ENCODE measurements at places on chromosomes 1 and 21.
A peak's percentile ranks its signal among the peaks of the same experiment; 100 is the strongest.

DNA sequence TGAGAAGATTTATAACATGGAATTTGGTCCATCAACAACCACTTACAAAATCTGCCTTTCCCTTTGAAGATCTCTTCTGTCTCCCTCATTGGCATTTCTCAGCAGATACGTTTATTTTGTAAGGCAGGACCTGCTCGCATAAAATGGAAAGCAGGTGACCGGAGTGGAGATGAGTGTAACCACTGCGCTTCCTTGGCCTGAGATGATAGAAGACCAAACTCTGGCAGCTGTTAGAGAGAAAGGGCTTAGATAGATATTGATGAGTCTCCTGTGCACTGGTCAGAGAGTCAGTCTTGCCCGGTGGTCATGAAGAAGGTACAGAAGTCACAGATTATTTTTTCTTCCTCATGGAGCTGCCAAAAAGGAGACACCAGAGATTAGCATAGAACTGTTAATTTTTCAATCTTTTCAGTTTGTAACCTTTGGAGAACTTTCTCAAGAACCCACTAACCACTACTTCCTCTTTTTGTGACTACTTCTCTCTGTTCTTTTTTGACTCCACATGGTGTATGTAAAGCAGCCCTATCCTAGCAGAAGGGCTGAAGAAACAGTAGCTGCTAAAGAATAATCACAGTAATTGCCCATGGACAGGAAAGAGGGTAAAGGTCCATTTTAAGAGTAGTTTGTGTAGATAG is 47.6 kb downstream of the FCRL3 start:
- no peak for DNase-seq

- no peak for DNase-seq
Measured at GRCh38 chr1:3857791-3858129, 484 bp downstream of the DFFB start.

GRCh38 chr1:6852136-6852890 is 67.1 kb downstream of the CAMTA1 start:
- DNase-seq = no peak

GRCh38 chr1:74003806-74004205 is 194.2 kb downstream of the LRRIQ3 start:
- no peak for DNase-seq

- DNase-seq = peak; percentile 82
Measured at GRCh38 chr1:2290595-2291510, 62.7 kb downstream of the SKI start.

GRCh38 chr1:34612091-34612827 is 142.6 kb upstream of the GJB5 start:
- no peak for DNase-seq

DNA sequence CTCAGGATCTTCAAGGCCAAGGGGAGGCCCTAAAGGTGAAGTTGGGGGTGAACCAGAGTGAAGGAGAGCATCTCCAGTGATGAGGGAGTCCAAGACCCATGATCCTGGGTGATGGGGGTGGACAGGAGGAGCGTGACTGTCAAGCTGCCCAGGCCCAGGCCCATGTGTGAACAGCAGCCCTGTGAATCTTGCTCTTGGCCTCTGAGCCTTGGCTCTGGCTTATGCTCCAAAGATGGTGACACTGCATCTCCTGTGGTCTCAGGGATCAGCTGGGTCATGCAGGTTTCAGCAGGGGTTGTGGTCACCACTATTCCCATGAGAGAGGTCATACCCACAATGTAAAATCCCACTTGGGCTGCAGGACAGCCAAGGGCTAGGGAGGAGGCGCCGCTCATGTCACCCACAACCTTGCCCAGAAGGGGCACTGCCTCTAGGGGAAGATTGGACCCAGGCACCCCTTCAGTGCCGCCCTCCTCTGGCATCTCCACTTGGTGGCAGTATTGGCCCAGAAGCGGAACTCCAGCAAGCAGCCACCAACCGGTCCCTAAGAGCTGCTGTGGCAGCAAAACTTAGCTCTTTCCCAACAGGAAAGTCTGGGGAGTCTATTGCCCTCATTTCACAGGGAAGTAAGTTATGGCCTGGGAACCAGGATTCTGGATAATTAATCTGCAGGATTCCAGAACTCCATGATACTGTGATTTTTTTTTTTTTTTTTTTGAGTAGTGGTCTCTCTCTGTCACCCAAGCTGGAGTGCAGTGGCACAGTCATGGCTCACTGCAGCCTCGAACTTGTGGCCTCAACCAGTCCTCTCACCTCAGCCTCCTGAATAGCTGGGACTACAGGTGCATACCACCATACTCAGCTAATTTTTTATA is 7.5 kb upstream of the WNT3A start:
- peak; percentile 62 for DNase-seq

GRCh38 chr1:65355031-65355712 is 45.8 kb downstream of the DNAJC6 start:
- DNase-seq = no peak

- DNase-seq = no peak
Measured at GRCh38 chr1:109535971-109536491, 3.6 kb upstream of the GPR61 start.

DNA sequence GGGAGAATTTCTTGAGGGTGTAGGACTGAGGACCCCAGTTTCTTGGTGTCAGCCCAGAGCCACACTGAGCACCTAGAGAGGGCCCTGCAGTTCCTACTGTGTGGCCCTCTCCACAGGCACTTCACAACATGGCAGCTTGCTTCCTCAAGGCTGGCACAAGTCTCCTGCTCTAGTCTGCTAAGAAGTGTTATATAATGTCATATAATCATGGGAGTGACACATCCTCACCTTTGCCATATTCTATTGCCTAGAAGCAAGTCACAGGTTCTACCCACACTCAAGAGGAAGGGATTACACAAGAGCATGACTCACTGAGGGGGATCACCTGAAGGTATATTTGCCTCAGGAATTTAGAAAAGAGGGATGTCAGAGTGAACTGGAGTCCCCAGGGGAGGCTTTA is 5.5 kb upstream of the SNX27 start:
- DNase-seq = peak; percentile 40

DNA sequence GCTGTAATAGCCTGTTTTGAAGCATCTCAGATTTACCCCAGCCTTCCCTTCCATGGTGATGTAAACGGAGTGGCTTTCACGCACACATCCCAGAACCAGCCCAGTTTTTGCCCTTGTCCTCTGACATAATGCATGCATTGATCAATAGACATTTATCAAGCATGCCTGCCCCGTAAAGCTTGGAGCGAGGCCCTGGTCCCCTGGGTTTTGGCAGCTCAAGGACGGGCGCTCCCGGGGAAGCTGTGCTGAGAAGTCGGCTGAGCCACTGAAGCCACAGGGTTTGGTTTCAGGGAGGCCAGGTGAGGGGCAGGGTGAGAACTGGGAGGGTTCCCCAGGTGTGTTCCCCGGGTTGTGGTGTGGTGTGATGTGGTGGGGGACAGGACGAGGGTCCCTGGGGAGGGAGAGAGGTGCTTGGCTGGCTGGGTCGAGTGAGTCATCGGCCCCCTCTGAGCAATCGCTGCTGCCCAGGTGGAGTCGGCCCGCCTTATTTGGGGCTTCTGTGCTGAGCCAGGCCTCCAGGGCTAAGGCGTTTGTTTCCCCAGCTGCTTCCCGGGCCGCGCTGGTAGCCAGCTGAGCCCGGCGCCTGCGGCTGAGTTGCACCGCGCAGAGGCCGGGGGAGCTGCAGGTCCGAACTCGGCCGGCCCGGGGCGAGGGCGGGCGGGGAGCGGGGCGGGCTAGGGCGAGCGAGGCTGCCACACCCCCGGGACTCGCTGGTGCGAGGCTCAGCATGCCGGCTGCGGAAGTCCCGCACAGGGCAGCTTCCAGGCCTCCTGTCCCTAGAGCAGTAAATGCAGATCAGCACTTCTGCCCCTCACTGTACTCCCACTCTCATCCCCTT is 23.6 kb downstream of the ATP2B4 start:
- DNase-seq = peak; percentile 79

DNA sequence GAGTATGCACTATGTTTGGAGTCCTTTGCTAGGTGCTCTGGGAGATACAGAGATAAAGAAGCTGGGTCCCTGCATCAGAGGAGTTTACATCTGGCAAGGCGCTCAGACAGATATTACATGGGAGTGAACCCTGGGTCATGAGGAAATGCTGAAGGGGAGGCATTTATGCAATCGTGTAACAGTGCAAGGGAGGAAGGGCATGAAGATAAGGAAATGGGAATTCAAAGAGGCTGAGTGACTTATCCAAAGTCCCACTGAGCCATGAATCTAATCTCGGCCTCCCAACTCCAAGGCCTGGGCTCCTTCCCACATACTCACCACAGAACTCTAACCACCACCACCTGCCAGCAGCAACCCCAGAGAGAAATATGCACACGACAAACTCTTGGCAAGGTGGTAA is 51.6 kb downstream of the FAM163A start:
- DNase-seq = no peak

GRCh38 chr1:245591346-245592188 is 436.8 kb downstream of the KIF26B start:
- no peak for DNase-seq

DNA sequence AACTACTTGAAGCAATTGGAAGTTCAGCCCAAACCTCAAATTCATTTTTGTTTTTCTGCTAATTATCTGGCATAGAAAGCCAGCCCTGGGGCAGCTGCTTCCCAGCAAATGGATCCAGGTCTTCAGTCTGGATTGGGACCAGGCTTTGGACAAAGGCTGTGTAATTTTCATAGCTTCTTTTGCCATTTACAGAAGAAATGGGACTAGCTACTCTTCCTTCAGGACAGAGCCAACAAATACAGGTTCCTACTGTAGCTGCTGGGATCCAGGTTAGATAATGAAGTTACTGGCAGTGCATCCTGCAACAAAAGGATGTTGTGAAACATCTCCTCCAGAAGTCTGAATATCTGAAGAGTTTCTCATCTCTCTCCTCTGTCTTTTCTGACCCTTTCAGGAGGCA is 171.5 kb upstream of the CAMK1G start:
- no peak for DNase-seq

DNA sequence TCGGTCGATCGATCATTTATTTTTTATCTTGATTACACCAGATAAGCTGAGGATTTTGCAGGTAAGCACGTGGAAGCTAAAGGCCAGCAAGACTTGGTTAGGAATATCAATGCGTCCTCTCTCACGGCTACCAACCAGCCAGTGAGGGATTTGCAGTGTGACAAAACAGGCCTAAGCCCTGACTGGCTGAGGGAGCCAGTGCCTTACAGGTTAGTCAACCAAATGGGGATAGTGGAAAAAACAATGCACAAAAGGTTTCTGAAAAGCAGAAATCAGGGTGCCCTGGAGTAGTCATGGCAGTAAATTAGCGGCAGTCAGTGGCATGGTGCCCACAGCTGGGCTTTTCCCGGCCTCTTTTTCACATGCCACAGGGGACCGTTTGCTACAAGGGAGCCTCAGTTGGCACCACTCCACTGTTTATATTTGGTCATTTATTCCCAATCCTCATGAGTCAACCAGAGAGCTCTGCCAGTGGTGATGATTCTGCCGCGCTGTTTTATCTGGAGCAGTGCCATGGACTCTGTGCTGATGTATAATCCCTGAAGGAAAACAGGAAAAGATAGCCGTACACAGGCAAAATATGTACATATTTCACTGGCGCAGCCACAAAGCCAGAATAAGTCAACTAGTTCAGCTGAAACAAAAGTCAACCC is 167.6 kb downstream of the RHOU start:
- DNase-seq = peak; percentile 85

- no peak for DNase-seq
Measured at GRCh38 chr1:112255080-112255479, 140.9 kb upstream of the CTTNBP2NL start.

GRCh38 chr1:187641015-187641414 is 812.3 kb downstream of the PLA2G4A start:
- no peak for DNase-seq

- no peak for DNase-seq
Measured at GRCh38 chr1:28380394-28380793, 10.9 kb downstream of the PHACTR4 start.

- no peak for DNase-seq
Measured at GRCh38 chr1:151860504-151861187, 7.1 kb upstream of the THEM5 start.

GRCh38 chr1:217059401-217059800 is 336.2 kb upstream of the ESRRG start:
- no peak for DNase-seq

Data from transverse colon (tissue), 4 donors.